ENCODE measurements at places on chromosomes 4 and X.

- ATAC-seq: no peak
Observed at GRCh38 chr4:8317474-8317873, 47.9 kb downstream of the HTRA3 start.

DNA sequence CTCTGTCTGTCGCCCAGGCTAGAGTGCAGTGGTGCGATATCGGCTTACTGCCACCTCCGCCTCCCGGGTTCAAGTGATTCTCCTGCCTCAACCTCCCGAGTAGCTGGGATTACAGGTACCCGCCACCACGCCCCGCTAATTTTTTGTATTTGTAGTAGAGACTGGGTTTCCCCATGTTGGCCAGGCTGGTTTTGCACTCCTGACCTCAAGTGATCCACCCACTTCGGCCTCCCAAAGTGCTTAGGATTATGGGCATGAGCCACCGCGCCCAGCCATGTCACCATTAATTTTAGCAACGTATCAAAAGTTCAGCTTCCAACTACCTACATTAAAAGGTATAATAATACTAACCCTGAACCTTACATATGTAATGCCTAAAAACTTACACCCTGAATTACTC, 940 bp upstream of the UTP3 start:
- ATAC-seq: no peak

DNA sequence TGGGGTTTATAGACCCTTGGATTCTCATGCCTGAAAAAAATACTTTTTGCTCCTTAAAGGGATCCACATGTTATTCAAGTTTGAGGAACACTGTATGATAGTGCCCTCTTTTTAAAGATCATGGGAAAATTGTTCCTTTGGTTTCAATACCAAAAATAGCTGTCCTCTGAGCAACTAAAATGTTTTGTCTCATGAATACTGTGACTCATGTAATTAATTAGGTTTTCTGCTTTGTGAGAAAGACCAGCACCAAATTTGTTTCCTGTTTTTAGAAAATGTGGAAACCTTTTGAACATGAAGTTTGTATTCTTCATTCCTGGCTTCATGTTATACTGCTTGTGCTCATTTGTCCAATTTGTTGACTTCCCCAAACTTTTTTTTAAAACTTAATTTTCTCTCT, 127.6 kb upstream of the SH3RF1 start:
- ATAC-seq: no peak

DNA sequence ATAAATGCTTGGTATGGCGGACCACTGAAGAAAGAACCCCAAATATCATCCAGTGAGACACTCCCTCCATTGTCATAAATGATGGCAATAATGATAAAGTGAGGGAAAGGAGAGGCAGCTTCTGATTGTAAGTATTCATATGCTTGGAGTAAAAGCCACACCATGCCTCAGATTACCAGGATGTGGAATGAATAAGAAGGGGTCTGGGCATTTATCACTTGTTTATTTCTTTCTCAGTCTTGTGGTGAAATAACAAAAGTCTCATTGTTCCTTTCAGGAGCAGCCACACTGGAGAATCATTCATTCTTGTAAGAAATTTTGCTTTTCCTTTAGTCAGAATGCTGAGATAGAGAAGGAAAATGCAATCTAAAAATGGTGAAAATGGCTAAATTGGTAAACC, 21.7 kb downstream of the F8 start:
- ATAC-seq: no peak

- no peak for ATAC-seq
Observed at GRCh38 chr4:125440814-125441213, 126.1 kb downstream of the FAT4 start.

- peak; percentile 59 for ATAC-seq
Observed at GRCh38 chr4:148112231-148112982, 329.8 kb downstream of the NR3C2 start.

DNA sequence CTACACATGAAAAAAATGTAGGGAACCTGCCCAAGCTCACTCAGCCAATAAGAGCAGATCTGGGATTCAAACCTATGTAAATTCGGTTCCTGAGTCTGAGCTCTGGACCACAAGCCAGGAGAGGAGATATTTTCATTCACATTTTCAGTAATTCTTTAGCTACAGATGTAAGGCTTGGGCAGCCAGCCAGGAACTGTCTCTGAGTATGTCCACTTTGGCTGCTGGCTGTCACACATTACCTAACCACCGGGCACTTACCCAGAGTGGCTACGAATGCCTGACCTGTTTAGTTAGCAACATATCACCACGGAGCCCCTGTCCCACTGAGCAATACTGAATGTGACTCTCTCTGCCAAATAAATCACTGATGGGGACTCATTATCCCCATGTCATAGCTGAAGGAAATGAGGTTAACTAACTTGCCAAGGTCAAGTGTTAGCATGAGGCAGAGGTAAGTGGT, 15.3 kb downstream of the USP46 start:
- ATAC-seq: no peak

- no peak for ATAC-seq
Observed at GRCh38 chrX:16143968-16144367, 20.6 kb downstream of the GRPR start.

- ATAC-seq: no peak
Observed at GRCh38 chr4:111230265-111230664, 607.4 kb upstream of the PITX2 start.

DNA sequence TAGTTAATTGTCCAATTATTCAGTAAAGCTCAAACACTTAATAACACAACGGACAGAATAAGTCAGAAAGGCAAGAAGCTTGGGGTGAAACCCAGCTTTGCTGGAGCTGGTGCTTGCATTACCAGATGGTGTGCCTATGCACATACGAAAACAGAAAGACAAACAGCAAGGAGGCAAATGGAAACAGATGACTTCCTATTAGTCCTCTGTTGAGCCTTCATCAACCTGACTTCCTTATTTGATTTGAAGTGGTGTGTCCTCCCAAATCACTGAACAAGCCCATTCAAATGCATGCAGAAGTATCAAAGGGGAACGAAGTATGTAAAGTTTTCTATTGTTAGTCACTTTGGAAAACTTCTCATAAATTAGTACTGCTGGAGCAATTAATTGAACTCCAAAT, 166.2 kb downstream of the ATP10D start:
- no peak for ATAC-seq
